Stimulated activated CD8-positive, alpha-beta memory T cell treated with anti-CD3 and anti-CD28 coated beads, Interleukin-4, amount 100 ng/mL, for 48 hours (primary cell): ENCODE measurements at places on chromosomes 1 and 21.

DNA sequence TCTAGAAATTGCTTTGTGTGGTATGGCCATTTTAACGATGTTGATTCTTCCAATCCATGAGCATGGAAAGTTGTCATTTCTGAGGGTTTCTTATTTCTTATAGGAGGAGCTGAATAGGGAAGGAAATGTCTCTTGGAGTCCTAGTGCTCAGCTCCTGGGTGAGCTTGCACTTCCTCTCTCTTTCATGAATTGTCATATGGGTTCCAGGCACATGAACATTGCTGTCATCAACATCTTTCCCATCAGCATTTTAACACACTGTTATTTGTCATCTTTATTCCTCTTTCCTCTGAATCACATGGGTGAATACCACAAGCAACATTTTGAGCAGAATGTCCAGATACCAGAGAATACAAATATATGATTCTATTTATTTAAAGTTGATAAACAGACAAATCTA, 23.4 kb downstream of the SLAMF6 start:
- no peak for DNase-seq

- no peak for DNase-seq
Measured at GRCh38 chr1:35854989-35855700, 27.9 kb upstream of the AGO1 start.

GRCh38 chr1:11072216-11072917, 12.5 kb upstream of the SRM start:
- DNase-seq, result no peak

DNA sequence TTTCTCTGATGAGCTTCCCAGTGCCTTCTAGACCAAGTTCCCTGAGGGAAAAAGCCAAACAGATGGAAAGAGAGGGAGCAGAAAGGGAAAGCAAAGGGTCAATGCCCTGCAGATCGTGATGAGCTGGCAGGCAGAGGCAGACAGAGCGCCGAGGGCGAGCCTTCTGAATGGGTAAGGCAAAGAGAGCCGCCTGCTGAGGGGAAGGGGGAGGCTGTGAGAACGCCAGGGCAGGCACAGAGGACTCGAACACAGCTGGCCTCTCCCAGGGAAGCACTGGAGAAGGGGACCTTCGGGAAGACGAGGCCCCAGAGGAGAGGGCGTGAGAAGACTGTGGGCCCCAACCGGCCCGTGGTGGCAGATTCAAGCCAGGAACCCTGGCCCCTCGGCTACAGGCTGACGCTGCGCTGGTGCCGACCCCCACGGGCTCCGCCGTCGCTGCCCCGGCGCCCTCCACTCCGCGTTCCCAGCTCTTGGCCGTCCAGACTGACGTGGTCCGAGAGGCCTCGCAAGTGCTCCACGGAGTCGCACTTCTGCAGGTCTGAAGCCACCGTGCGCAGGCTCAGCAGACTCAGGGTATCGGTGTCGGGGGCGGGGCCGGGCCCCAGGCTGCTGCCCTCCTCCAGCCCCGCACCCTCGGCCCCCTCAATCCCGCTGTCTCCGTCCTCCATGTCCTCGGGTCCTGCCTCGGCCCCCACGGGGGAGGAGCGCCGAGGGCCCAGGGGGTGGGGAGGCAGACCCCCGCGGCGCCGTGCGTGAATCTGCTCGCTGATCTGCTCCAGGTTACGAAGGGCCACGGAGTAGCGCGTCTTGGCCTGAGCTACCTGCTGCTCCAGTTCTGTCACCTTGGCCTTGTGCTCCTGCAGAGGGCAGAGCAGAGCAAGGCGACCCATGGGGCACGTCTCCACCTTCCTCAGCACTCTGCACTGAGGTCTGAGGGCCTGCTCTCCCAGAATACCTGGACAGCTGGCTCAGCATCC, 13.9 kb downstream of the SH3BP5L start:
- no peak for DNase-seq

DNA sequence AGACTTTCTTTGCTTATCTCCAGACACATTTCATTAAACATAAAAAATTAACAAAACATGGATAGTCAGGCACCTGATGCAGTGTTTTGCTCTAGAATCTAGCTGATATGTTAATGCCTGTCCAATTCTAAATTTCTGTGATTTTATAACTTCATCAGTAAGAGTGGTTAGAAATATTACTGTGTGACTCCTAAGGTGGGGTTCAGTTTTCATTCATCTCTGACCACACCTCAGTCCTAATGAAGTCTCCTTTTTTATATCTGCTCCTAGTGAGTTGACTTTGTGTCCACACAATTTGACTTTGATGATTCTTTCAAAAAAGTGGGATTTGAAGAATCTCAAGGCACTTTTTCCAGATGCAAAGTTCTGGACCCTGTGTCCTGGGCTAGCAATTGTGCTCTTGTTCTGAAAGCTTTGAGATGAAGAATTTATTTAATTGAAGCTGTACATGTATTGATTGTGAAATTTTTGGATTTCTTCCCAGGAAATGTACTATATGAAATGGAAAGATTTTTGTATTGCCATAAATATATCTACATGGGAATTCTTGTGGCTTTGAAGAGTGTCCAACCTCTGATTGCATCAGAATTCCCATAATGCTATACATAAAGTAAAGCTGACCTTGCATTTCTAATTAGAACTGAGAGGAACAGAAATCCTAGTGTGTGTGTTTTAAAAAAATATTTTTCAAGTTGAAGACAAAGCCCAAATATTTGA, 111.2 kb downstream of the GIPC2 start:
- no peak for DNase-seq

DNA sequence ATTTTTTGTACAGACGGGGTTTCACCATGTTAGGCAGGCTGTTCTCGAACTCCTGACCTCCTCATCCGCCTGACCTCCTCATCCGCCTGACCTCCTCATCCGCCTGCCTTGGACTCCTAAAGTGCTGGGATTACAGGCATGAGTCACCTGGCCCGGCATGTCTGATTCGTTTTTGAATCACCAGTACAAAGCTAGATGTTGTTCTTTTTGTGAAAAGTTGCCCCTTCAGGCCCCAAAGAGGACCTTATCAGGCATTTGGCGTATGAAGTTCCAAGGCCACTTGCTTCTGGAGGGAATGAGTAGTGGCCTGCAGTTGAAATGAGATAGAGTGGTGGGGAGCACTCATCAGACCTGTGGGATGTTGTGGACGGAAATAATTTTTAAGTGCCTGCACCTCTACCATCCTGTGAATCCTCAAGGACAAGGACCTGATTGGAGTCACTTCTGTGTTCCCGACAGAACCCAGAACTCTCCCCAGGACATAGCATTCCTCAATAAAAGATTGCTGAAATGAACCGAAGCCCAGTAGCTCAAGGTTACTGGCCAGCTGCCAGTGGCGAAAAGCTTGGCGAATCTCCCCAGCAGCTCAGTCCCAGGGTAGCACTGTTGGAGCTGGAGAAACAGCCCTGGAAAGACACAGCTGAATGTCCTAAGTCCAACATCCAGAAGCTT, 50.1 kb downstream of the NDUFS5 start:
- DNase-seq, result no peak

DNA sequence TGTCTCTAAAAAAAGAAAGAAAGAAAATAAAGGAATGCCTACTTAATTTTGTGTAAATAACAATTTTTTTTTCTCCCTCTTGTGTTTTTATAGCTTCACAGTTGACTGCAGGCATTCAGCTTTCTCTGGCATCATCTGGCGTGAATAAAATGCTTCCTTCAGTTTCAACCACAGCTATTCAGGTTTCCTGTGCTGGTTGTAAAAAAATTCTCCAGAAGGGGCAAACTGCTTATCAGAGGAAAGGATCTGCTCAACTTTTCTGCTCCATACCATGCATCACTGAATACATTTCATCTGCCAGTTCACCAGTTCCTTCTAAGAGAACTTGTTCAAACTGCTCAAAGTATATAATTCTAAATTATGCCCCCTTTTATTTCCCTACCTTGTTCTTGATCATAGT, 18.0 kb downstream of the ZMYM1 start:
- no peak for DNase-seq

- DNase-seq, result no peak
Measured at GRCh38 chr1:22089787-22090186, 37.3 kb downstream of the CDC42 start.

DNA sequence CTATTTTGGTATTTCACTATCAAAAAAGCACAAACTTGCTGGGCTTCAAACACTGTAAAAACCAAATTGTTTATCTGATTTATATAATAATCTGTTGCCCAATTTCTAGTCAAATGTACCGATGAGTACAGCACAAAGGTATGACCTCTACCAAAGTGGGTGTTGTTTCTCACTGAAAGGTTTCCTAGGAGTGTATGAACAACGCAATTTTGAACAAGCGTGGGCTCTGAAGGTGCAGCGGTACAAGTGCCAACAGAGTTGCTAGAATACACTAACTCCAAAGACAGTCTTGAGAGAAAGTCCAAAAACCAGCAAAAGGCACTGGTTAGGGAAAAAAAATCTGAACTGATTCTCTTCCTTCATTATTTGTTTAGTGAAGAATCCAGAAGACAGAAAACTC, 130.4 kb downstream of the ATP1B1 start:
- no peak for DNase-seq

DNA sequence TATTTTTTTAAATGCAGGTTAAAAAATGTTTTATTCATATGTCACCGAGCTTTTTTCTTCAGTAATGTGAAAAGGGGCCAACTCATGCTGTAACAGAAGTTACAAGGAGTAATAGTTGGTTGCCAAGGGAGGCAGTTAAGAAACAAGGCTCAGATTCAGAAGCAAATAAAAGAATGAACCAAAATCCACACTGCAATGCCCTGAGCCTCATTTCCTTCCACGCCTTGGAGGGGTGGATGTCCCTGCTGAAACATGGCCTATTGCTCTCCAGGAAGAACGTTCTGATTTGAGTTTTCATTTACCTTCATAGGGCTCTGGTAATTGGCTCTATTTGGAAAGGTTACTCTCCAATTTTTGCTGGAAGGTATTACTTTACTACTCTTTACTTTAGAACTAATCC, 24.4 kb downstream of the ALG14 start:
- DNase-seq, result no peak

- no peak for DNase-seq
Measured at GRCh38 chr1:65386439-65386838, 34.0 kb upstream of the LEPR start.
